SK-MEL-5 (cell line): ENCODE measurements at places on chromosomes 3 and 15. TPM values are rescaled to one million over a fixed set of nuclear protein-coding genes. Genes with fewer than 3 reads are reported as not detected.

The IL17RD gene
- 1.2 and 1.4 TPM in 2 replicates for total RNA-seq

The SLC2A2 gene
- not detected in 2 replicates for total RNA-seq

The MUSTN1 gene
- total RNA-seq = 0.43 TPM in 1 of 2 replicates, not detected in the other

The THSD4 gene
- total RNA-seq = 0.13 and 0.50 TPM in 2 replicates

The AP3B2 gene
- total RNA-seq = 0.74 and 1.5 TPM in 2 replicates

The CPN2 gene
- not detected in 2 replicates for total RNA-seq

The GRK7 gene
- not detected in 2 replicates for total RNA-seq

The CLRN1 gene
- not detected in 2 replicates for total RNA-seq

The SOX2 gene
- 0.45 and 1.2 TPM in 2 replicates for total RNA-seq

The SCAANT1 gene
- not detected in 2 replicates for total RNA-seq

The STAB1 gene
- not detected in 2 replicates for total RNA-seq

GRCh38 chr15:63363292-63363691, 18.4 kb downstream of the CA12 start:
- DNase-seq = no peak

- peak; percentile 82 for DNase-seq
Measured at GRCh38 chr15:52078876-52079700, 33.5 kb downstream of the BCL2L10 start.

DNA sequence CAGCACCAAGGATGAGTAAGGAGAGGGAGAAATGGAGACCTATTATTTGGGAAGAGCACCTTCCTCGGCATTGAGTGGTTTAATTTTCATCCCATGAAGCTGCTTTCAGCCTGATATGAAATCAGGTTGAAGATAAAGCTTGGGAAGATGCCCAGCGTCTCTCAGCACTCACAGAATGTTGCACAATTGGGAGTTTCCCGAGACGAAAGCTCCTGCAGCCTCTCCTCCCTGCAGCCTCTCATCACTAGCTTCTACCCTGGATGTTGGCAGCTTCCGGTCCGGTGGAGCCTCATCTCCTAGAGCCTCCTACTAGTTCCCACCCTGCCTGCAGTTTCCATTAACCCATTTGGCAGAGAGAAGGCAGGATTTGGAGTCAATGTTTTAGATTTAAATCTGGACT, 40.3 kb downstream of the EDEM1 start:
- DNase-seq = no peak

GRCh38 chr3:42975456-42975855, 3.7 kb upstream of the GASK1A start:
- no peak for DNase-seq

DNA sequence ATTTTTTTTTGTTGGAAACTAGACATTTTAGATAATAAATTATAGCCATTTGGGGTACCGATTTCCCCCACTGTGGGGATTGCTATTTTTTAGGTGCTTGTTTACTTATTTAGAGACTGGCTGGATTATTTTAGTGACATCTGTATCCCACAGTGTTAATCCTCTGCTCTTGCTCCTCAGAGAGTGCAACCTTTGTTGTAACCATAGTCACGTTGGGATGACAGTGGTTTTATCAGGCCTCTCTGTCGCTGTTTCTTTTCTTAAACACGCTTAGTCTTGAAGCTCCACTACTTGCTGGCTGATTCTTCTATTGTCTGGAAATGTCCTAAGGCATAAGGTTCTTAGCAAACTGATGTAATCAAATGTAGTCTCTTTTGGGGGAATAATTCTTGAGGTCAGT, 451.6 kb upstream of the SEMA6D start:
- DNase-seq = no peak

- no peak for DNase-seq
Measured at GRCh38 chr3:47161983-47162696, 1.8 kb downstream of the SETD2 start.

- no peak for DNase-seq
Measured at GRCh38 chr3:194244167-194244566, 107.0 kb downstream of the CPN2 start.

DNA sequence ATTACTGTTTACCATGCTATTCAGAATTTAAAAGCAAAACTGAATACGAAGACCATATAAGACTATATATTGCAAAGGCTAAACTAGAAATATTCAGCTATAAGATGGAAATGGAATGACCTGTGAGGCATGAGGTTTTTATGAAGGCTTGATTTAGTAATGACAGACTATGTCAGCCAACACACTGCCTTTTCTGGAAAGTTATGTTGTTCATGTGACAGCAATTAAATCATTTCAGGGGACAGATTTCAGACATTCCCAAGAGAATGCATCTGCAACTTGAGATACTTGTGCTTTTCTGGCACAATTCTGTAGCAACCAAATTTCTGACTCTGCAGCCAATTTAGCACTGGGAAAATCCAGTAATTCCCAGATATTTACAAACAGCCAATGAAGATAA, 8.6 kb upstream of the GATM start:
- no peak for DNase-seq

GRCh38 chr15:40486066-40486770, 15.4 kb downstream of the CHST14 start:
- no peak for DNase-seq

DNA sequence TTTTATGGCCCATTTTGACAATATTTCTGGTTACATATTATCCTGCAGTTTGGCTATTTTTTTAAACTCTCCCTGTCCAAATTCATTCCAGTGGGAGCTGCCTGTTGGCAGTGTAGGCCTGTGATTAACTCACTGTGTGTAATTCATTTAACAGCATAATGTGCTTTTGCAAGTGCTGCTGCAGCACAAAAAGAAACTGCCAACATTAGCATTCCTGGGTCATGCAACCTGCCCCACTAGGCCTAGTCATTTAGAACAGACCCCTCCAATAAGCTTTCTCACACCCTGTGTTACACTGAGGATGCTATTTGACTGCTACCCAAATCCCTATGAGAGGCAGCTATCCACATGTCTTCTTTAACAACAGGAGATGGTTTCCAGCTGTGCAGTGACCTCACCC, 251.2 kb upstream of the UBE2E2 start:
- no peak for DNase-seq

DNA sequence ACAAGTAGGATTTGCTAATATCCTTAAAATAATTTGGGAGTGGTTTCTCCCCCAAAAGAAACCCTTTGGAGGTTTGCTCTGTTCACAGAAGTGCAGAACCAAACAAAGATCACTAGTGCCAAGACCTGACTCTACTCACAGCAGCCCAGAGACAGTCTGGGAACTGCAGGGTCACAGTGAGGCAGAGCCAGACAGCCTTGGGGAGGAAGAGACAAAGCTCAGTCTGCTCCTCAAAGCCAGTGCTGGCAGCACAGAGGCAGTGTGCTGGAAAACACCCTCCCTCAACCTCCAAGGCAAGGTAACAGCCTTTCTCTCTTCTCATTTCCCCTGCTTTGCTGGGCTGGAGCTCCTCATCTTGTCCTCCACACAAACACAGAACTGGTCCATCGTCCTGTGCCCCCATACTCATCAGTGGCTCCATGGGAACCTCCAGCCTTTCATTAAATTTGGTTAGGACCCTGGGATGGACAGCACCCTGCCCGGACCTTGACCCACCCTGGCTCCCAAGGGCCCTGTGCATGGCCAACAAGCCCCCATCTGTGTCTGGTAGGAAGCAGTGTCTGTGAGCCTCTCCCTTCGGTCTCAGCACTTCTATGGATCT, 12.6 kb downstream of the RAB6B start:
- no peak for DNase-seq

GRCh38 chr15:44068347-44068746, 126.7 kb downstream of the FRMD5 start:
- DNase-seq = no peak

GRCh38 chr3:136685882-136686281, 66.3 kb downstream of the STAG1 start:
- no peak for DNase-seq

DNA sequence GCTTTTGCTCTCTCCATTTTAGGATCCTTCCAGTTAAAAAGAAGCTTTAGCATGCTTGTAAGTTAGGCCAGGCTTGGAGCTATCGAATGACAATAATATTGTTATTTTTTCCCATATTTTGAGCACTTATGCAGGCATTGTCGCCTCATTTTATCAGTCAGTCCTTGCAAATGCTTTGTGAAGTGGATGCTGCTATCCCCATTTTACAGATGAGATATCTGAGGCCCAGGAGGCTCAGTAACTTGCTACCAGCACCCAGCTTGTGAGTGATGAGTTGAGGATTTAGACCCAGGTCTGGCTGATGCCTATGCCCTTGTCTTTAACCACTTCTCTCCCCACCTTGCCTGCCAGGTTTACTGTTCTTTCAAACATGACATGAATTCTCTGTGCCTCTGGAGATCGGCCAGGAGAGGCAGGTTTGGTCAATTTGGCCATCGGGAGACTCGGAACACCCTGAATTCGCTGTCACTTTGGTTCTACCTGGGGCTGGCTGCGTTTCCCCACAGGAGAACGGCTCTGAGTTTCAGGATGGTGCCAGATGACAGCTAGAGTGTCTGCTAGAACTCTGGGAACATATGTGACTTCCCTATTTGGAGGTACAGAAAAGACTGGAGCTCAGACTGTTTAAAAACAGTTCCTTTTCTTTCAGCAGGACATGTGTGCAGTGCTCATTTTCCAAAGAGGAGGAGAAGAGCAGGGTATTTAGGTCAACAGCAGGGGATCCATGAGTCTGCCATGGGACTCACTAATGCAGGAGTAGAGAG, 25.5 kb upstream of the ZNF710 start:
- no peak for DNase-seq

- no peak for DNase-seq
Measured at GRCh38 chr15:35557544-35557943, 11.6 kb upstream of the DPH6 start.

DNA sequence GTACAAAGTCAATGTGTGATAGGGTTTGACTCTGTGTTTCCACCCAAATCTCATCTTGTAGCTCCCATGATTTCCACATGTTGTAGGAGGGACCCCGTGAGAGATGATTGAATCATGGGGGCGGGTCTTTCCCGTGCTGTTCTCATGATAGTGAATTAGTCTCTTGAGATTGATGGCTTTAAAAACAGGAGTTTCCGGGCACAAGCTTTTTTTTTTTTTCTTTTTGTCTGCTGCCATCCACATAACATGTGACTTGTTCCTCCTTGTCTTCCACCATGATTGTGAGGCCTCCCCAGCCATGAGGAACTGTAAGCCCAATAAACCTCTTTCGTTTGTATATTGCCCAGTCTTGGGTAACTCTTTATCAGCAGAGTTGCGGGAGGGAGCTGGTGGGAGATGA, 259.6 kb downstream of the TUSC7 start:
- DNase-seq = no peak

DNA sequence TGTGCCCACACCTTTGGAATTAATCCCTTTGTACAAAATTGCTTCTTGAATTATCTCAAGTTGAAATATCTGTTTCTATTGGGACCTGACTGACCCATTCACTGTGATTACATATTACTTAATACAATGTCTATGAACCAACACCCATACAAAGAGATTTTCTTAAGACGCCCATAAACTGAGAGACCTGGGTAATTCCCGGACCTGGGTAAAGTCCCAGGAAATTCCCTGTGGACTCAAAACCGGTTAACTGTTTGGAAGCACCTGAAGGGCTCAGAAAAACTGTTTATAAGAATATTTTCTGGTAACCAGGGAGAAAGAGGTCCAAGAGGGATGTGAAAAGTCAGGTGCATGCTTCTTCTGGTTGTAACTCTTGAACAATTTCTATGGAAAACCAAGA, 314.0 kb upstream of the WNT5A start:
- DNase-seq = no peak

- DNase-seq = peak; percentile 93
Measured at GRCh38 chr3:48918388-48919214, at the start of gene ARIH2. Gene ARIH2 (plus strand): TSS chr3:48918842. CDS start chr3:48927559, 8,717 bp downstream.

DNA sequence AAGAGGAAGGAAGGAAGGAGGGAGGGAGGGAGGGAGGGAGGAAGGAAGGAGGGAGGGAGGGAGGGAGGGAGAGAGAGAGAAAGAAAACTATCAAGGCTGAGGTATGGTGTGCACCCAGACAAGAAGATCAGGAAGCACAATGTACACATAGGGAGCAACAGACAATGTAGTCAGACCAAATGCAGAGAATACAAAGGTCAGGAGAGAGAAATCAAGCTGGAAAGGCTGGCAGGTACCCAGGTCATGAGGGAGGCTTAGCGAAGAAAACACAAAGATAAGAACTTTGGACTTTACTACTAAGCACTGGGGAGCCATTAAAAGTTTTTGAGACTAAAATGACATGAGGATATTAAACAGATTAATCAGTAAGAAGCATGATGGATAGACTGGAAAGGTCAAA, 176.0 kb upstream of the TMCO5A start:
- DNase-seq = no peak

GRCh38 chr3:63508305-63508704, 144.2 kb upstream of the SNTN start:
- DNase-seq = no peak

DNA sequence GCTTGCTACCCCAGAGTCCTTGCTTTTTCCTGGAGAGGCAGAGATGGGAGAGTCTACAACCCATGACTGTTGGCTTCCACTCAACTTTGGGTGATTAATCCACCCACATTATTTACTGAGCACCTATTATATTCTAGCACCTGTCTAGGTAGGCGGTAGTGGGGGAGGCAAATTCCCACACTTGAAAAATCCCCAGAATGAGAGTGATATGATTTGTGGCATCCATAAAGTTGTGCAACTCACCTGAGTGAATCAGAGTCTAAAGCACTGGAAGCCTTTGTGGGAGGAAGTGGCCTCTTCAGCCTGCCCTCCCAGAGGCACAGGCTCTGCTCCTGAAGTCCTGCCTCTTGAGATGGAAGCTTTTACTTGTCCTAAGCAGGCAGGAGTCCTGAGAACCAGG, 40.4 kb upstream of the CTNNB1 start:
- DNase-seq = no peak

DNA sequence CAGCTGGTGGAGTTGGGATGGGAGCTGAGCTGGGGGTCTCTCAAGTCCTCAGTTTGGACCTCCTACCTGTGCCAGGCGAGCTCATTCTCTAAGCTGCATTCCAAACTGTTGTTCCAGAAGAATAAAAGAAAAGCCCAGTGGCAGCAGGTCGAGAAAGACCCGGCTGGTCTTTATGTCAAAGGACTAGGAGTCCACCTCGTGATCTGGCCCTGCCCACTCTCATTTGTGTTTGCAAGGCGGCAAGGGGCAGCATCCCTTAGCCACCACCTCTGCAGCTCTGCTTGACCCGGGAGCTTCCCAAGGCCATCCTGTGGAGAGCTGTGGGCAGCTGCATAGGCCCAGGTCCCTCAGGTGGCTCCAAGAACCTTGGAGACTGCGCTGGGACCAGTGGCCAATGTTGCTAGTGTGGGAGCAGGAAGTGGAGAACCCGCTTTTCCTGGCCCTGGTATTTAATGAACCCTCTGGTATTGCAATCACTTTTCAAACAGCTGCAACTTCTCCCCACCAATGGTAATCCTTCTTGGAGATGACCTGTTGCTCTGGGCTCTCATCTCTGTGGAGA, 30.9 kb downstream of the KY start:
- DNase-seq = no peak

- DNase-seq = no peak
Measured at GRCh38 chr3:133965013-133965570, 64.6 kb downstream of the SLCO2A1 start.

- peak; percentile 6 for DNase-seq
Measured at GRCh38 chr3:25000971-25001591, 427.0 kb upstream of the RARB start.
